ENCODE measurements at places on chromosomes 16 and 17.

- DNase-seq: no peak
Measured at GRCh38 chr17:45226576-45226975, 4.9 kb downstream of the FMNL1 start.

GRCh38 chr16:83549316-83550182 is 258.2 kb upstream of the HSBP1 start:
- DNase-seq: no peak

DNA sequence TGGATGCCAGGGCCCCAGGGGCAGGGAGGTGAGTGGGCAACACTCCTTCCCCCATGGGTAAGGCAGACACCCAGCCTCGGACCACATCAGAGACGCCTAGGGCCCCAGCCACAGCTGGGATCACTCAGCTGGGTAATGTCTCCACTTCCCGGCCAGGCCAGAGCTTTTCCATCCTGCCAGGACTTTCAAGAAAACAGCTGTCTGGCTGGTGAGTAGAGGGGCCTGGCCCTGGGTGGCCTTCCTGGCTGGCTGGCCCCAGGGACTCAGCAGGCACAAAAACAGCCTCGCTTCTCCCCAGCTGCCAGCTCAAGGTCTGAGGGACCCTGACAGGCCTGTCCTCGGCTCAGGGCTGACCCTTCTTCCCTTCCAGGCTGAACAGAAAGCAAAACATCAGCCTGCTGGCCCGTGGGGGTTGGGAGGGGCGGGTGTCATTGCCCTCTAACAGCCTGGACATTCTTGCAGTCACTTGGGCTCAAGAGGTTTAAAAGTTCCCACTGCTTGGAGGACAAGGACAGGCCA is 45.3 kb upstream of the JPH3 start:
- no peak for DNase-seq

GRCh38 chr17:22273308-22273707 is 581.0 kb downstream of the KCNJ18 start:
- no peak for DNase-seq

DNA sequence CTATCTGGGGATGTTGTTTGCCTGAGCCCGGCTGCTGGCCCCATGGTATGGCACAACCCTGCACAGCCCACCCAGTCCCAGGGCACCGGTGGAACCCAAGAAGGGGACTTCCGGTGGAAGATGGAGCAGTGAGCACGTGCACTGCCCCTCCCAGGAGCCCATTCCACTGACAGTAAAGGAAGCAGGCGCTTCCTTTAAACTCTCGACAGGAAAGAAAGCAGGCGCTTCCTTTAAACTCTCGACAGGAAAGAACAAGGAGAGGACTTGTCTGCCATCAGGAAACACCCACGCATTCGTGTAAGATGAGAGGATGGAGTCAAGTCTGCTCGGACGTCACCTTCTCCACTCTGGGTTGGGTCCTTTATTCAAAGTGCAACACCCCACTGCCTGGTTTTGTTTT is 53.7 kb downstream of the IL21R start:
- no peak for DNase-seq

DNA sequence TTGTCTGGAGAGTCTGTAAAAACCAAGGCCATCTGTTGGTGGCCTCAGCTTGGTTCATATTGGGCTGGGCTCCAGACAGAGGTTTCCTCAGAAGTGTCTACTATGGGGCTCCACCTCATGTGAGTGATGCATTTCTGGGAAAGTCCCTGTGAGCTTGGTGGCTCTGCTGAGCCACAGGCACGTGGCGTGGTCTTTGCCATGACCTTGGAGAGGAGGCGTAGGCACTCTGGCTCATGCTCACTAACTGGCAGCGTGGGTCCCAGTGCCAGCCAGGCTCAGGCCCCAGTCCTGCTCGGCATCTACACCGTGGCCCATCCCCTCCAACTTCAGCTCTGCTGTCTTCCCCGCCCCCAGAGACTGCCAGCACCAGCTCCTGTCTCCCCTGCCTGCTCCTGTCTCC is 10.7 kb upstream of the SMTNL2 start:
- DNase-seq: no peak

DNA sequence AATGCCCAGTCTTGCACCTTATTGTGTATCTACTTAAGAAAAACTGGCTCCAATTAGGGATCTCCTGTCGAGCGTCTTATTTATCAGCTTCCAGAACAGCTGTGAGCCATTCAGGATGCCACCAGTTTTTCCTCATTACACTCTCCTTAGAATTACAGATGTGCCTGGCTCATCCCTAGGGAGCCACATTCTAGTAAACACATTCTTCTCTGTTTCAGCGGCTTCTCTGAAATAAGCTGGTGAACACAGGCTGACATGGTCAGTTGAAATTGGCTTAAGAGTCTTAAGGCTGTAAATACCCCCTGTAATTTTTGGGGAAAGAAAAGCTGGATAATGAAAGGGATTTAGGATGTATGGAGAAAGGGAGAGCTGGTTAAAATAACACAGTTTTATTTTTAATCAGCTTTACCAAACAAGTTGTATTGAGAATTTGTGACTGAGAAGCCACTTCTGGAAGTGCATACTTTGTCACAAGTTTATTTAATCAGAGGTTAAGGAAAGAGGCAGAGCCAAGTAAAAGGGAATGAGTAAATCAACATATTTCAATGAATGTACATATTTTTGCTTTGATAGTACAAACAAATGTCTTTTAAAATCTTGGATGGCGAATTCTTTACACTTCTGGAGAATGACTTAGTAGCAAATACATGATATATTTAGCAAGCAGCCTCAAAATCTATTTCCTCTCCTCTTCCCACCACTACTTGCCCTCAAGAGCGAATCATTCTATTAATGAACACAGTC is 562.0 kb upstream of the GOT2 start:
- DNase-seq: no peak

GRCh38 chr16:69348222-69348621 is 3.4 kb downstream of the TMED6 start:
- no peak for DNase-seq

GRCh38 chr17:8087952-8088230 is 375 bp upstream of the ALOX12B start:
- no peak for DNase-seq

DNA sequence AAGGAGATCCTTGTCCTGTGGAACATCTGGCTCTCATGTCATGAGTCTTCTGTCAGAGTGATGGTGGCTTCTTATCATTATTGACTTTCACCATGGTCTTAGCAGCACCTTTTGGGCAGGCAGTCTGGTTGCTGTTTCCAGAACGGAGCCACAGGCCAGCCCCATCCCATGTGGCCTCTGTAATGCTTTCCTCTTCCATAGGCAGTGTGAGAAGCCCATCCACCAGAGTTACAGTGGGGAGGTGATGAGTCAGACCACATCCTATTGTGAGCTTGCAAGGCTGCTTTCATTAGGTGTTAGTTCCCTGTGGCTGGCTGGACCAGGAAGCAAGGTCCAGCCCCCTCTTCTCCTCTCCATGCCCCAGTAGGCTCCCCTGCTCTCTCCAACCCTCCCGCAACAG is 30.8 kb upstream of the SPACA3 start:
- no peak for DNase-seq

GRCh38 chr17:21573961-21574610 is 118.2 kb upstream of the KCNJ18 start:
- DNase-seq: peak; percentile 49

DNA sequence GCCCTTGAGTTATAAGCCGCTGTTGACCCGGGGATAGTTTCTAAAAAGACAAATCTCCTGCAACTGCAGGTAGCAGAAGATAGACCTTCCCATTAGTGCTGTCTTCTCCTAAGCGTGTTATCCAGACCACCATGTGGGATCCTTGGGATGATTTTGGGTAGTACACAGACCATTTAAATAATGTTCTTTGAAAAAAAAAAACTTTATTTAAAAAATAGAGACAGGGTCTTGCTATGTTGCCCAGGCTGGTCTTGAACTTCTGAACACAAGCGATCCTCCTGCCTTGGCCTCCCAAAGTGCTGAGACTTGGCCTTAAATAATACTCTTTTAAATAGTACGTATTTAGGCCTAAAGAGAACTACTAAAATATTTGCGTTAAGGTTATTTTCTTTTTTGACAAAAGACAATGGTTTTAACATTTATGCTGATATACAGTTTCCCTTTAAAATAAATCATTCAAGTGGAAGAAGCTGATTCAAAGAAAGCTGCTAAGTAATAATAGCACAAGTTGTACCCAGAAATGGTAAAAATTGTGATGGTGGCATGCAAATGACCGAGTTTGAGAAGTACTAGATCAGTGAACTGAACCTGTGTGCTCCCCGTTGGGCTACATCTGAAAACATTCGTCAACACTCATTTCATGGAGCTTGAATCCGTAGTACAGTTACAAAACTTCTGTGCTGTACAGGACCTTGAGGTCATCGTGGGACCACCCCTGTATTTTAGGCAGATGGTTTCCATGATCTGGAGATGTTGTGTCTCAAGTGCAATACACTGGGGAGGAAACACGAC is 24.0 kb downstream of the SMARCE1 start:
- no peak for DNase-seq

DNA sequence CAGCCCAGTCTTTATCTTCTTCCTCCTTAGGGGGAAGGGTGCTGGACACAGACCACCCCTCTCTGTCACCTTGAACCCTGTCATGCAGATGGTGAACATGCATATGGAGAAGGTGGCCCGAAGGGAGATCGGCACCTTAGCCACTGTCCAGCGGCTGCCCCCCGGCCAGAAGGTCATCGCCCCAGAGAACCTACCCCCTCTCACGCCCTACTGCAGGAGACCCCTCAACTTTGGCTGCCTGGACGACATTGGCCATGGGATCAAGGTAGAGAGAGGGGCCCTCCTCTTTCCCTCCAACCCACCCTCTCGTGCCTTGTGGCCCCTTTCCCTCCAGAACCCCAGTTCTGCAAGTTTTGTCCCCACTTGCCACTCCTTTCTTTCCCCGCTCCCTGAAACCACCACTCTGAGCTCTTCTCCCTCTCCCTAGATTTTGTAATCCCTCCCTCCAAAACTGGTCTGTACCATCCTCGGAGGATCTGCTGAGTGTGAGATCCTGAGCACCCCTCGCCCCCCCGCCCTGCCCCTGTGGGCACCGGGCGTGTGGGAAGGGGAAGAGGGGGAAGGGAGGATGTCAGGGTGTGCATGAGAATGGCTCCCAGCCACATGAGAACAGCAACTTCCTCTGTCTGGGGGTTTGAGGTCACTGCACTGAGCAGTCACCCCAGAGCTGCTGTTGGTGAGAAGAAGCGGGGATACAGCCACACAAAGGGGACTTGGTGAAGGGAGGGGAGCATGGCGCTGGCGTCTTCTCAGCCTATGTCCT is 7.3 kb downstream of the ABI3 start:
- no peak for DNase-seq

DNA sequence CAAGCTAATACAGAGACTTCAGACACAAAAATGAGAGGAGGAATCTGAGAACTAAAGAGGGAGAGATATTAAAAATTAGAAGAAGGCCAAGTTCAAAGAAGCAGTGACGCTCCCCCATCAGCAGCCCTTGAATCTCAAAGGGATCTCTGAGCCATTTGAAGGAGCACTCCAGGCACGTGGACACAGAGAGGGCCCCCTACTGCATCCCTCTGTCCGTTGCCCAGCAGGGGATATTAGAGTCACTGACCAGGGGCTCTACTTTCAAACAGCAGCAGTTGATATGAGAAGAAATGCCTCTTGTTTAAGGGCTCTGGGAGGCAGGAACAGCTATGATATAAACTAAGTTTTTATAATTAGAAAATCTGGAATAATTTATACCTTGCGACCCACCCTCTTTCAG is 479.0 kb upstream of the SALL1 start:
- DNase-seq: no peak

- DNase-seq: no peak
Measured at GRCh38 chr16:86107215-86107825, 208.4 kb downstream of the IRF8 start.

- no peak for DNase-seq
Measured at GRCh38 chr16:51151435-51151960, 428 bp upstream of the SALL1 start.

DNA sequence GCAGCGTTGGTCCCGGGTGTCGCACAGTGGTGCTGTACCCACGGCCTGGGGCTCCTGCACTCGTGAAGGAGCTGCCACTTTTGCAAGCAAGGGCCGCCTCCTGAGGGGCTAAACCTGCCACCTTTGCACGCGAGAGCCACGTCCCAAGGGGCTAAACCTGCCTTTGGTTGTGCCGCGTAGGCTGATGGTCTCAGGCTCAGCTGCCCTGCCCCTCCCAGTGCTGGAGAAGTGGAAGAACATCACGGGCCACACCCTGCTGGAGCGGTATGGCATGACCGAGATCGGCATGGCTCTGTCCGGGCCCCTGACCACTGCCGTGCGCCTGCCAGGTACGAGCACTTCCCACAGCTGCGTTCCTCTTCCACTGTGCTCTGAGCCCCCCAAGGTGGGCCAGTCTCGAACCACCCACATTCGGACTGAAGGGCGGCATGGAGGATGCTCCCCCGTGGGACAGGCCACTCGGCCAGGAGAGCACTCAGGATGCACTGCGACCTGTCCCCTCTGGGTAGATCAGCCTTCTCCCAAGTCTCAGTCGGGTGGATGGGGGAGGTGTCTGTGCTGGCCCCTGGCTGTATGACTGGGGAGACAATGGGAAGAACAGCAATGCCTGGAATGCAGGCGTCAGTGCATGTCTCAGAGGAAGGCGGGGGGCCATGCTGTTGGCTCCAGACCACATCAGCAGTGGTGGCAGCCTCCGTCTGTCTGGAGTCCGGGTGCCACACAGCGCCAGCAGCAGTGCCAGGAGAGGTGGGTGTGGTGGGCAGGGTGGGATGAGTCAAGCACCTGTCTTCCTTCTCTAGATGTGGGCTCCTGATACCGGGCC is 20.7 kb downstream of the ACSF3 start:
- DNase-seq: no peak

GRCh38 chr16:3486506-3487215 is 8.6 kb downstream of the C16orf90 start:
- DNase-seq: no peak

- DNase-seq: no peak
Measured at GRCh38 chr16:67194260-67194659, 2.3 kb downstream of the E2F4 start.

DNA sequence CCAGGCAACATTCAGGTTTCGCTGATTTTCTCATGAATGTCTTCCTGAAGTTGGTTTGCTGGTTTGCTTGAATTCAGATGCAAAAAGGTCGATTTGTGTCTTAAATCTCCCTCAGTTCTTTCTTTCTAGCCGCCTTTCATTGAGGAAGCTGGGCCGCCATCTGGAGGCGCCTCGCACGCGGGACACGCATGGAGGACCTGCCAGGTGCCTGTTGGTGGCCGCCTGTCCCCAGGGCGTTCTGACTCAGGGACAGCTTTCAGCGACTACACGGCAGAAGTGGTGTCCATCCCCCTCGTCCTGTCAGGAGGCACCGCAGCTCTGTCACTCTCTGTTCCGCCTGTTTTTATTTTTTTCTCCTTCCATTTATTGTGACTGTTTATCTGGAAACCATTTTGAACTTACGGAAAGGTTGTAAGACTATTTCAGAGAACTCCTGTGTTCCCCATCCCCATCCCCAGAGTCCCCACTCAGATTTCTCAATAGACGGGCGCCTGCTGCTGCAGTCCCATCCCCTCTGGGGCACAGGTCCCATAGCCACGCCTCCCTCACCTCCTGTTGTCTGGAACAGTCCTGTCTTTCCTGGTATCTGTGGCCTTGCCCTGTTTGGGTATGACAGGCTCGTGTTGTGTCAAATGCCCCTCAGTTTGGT is 33.2 kb downstream of the COX4I1 start:
- DNase-seq: no peak

GRCh38 chr16:50547340-50548124 is 664 bp upstream of the NKD1 start:
- no peak for DNase-seq

- no peak for DNase-seq
Measured at GRCh38 chr16:720447-720989, 428 bp upstream of the ANTKMT start.

- no peak for DNase-seq
Measured at GRCh38 chr16:505479-506245, 21.9 kb upstream of the CAPN15 start.
